Activated T-helper 1 cell treated with Interleukin-2 at 50 U/mL for 16 hours (primary cell): ENCODE measurements at places on chromosomes 16 and 17.

DNA sequence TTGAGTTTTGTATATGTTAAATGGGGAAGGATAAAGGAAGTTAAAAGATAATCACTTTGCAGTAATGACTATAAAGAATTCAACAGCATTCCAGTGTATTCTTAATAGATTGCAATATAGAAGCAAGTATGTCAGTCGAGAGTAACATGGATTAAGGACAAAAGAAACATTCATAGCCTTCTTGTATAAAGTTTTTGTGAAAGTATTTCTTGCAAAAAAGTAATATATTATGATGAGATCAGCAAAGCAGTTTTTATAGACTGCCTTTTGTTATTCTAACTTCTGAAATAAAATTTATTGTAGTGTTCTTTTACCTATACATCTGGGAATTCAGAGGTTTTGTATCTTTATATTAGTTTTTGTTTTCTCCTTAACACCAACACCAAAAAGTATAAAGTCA, 184.9 kb upstream of the RBL2 start:
- DNase-seq, result no peak

- no peak for DNase-seq
Measured at GRCh38 chr17:79784353-79785016, 6.5 kb downstream of the CBX2 start.

GRCh38 chr16:87824016-87824990, 45.0 kb downstream of the SLC7A5 start:
- no peak for DNase-seq

DNA sequence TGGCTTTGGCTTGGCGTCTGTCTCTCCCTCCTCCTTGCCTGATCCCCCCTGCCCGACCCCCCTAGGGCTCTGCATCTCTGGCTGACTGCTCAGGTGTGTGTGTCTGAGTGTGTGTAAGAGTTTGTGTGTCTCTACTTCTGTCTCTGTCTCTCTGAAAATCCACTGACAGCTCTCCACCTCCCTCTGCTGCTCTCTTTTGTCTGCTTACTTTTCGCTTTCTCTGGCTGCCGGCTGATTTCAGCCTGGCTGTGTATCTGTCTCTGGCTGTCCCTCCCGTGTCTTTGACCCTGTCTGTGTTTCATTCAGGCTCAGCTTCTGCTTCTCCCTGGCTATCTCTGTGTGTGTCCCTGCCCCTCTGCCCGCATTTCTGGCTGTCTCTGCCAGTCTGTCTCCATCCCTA, 3.8 kb upstream of the SPEM1 start:
- DNase-seq, result no peak

DNA sequence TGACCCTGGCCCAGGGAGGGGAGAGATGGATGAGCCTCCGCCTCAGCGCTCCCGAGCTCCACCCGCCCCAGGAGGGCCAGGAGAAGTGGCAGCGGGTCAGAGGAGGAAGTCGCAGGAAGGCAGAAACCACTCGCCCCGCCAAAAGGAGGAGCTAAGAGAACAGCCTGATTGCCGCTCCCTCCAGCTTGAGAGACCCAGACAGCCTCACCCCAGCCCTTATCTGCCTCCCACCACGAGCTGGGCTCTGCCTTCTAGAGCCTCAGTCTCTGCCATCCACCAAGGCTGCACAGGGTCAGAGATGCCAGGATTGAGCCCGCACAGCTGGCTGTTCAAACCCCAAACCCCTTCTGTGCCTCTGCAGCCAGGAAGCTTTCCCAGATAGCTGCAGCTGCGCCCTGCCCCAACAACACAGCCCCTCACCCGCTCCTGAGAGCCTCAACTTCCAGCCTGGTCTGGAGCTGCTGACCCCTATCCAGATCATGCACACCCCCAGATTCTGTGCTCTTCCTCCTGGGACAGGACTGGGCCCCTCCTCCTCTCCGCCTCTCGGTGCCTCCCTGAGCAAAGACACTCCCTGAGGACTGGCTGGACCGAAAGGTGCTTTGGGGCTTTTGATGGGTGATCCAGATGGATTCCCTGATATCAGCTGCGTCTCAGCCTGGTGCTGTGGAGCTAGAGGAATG, 1.0 kb upstream of the ATP2A3 start:
- DNase-seq, result peak; percentile 52

- DNase-seq, result no peak
Measured at GRCh38 chr17:33389504-33390135, 96.5 kb upstream of the ASIC2 start.

GRCh38 chr17:6257336-6257735, 177.6 kb downstream of the AIPL1 start:
- DNase-seq, result no peak

- DNase-seq, result peak; percentile 41
Measured at GRCh38 chr17:80220054-80220735, at the start of the genes SGSH and SLC26A11. Gene SGSH (minus strand): TSS chr17:80220333. CDS start chr17:80220313, 20 bp downstream. Gene SLC26A11 (plus strand): TSS chr17:80220427. CDS start chr17:80221561, 1,134 bp downstream.

DNA sequence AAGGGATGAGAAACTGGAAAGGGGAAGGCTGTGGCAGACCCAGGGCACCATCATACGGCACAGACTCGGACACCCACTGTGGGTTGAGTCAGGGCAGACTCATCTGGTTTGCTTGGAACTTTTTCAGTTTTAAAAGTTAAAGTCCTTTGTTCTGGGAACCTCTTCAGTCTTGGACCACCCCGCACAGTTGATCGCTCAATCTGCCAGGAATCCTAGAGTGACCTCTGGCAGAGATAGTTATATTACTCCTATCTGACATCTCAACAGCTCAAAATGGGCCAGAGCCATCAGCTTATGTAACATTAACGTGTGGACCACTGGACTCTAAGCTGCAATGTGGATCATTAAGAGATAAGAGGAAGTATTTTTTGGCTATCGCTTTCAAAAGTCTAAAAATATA, 164.3 kb downstream of the ABCA8 start:
- DNase-seq, result no peak

- DNase-seq, result no peak
Measured at GRCh38 chr17:82839617-82840292, at the start of gene ZNF750. Gene ZNF750 (minus strand): TSS chr17:82840022. CDS start chr17:82832454, 7,568 bp downstream.

- DNase-seq, result no peak
Measured at GRCh38 chr17:11598274-11599221, at the start of gene DNAH9. Gene DNAH9 (plus strand): TSS chr17:11598470. CDS start chr17:11598499, 29 bp downstream.

DNA sequence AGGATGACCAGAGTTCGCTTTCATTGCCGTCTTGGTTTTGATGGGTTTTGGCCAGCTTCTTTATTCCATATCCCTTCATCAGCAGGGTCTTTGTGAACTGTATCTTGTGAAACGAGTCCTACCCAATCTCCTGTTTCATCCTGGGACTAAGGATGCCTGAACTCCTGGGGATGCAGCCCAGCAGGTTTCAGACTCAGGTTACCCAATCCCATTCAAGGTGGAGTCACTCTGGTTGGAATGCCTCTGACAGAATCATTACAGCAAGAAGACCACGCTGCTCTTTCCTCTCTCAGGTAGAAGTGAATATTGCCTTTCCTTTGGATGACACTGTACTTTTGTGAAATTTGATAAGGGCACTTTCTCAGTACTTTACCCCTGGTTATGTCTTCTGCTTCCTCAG, 98.1 kb downstream of the CDH11 start:
- no peak for DNase-seq

DNA sequence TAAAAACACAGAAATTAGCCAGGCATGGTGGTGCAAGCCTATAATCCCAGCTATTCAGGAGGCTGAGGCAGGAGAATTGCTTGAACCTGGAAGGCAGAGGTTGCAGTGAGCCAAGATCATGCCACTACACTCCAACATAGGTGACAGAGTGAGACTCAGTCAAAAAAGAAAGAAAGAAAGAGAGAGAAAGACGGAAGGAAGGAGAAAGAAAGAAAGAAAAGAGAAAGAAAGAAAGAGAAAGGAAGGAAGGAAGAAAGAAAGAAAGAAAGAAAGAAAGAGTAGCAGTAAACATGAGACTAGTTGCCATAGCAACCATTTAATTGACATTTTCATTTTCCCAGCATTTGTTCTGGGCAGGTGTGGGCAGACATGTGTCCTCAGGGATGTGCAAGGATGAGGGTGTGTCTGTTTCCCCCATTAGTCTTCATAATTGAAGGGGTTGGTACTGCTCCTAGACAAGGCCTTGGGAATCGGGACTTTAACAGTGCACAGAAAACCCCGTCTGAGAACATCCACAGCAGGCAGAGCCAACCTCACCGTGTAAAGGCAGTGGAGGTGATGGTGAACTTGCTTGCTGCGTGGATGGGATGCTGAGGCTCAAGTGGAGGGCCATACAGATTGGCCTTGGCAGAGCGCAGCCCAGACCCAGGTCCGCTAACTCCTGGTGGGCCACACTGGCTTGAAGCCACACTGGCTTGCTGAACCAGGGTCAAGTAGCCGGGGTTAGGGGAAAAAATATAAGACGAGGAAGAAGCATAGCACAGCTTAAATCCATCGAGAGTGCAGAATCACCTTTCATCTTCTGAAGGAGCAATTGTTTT, 35.2 kb upstream of the KIFC3 start:
- DNase-seq, result no peak

- no peak for DNase-seq
Measured at GRCh38 chr16:78407191-78407590, 307.7 kb downstream of the WWOX start.

GRCh38 chr16:2333772-2334379, 6.7 kb downstream of the ABCA3 start:
- no peak for DNase-seq

- DNase-seq, result no peak
Measured at GRCh38 chr16:89183975-89184676, 12.6 kb downstream of the CDH15 start.

DNA sequence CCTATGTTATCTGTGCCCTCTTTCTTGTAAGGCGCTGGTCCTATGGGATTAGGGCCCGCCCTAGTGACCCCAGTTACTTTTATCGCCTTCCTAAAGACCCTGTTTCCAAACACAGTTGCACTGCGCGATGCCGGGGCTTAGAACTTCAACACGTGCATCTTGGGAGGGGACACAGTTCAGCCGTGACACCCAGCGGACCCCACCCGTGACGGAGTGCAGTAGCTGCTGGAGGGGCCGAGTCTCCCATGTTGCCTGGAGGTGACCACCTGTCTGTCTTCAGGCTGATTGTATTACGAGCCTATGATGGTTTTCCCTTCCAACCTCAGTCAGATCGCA, 9.4 kb downstream of the BAIAP2 start:
- DNase-seq, result no peak

DNA sequence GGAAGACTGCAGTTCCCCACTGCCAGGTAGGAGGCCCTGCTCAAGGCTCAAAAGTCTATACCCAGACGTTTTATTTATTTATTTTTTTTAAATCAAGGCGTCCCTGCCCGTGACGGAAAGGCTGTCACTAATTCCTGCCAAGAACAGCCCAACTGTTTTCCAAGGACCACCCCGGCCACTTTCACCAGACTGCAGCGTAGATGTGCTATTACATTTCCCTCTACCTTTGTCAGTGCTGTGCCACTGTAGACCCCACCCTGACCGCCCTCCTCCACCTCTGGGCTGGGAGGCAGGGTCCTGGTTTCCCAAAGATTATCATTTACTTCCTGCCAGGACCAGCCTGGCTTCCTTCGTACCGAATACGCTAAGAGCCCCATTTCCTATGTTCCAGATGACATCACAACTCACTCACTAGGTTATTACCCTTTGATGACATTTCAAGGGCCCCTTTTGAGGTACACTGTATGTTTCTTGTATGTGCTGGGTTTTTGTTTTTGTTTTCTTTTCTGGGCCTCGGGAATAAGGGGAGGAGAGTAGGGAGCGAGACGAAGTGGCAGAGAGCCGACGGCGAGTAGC, 6.3 kb upstream of the RNF227 start:
- no peak for DNase-seq

DNA sequence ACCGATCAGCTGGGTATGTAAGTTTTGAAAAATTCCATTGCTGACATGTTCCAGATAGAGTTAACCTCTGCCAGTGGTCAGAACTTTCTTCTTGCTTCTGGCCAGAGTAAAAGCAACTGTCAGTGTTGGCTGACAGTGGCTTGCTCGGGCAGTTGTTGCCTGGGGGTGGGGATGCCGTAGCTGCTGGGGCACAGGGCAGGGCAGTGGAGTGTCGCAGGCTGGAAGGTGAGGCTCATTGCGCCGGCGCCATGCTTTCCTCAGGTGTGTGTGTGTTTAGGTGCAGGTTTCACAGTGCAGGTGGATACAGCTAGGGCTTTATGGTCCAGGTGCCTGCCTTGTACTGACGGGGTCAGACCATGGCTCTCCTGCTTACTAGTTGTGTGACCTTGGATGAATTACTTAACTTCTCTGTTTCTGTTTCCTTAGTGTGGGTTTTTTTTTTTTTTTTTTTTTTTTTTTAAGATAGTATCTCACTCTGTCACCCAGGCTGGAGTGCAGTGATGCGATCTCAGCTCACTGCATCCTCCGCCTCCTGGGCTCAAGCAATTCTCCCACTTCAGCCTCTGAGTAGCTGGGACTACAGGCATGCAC, 156.4 kb downstream of the SNX29 start:
- DNase-seq, result no peak

GRCh38 chr16:2968368-2968737, 795 bp upstream of the PAQR4 start:
- DNase-seq, result no peak

DNA sequence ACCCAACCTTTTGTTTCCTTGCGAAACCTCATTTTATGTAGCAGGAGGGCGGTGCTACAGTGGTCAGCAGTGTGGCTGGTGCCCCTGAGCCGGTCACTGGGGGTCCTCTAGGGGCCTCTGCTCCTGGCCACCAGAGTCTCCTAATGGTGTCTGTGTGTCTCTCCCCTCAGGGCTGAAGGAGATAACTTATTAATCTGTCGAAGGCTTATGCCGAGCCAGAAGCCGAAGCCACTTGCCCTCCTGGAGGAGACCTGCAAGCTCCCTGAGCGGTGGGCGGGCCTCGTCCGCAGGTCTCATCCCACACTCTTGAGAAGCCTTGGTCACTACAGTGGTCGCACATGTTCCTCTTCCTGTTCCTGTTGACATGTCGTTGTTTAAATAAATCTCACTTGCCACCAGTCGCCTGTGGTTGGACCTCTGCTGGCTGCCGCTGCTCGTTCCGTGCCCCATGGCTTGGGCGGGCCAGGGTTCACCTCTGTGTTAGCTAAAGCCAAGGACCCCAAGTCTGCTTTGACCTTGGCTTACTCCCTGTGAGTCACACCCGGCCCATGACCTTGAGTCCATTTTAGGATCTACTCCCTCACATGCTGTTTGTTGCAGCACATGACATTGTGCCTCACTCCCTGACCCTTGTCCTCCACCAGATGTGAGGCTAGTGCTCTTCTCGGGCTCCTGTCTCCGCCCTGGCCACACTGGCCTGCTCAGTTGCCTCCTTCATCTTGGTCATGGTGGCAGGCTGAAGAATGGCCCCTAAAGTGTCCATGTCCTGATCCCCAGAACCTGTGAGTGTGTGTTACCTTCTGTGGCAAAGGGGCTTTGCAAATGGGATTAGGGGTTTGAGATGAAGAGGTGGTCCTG, 38.7 kb upstream of the AQP8 start:
- no peak for DNase-seq
